ENCODE measurements at places on chromosomes 5 and 9. TPM values are rescaled to one million over a fixed set of nuclear protein-coding genes. Genes with fewer than 3 reads are reported as not detected.

GRCh38 chr9:113531919-113532808, 68.6 kb downstream of the RGS3 start:
- H3K36me3 ChIP-seq: no peaks in the 10 kb centered on the region
- no peak overlapping the region for H3K27ac ChIP-seq
- no peak overlapping the region for H3K4me3 ChIP-seq

- H3K36me3 ChIP-seq: no peaks in the 10 kb centered on the region
- no peaks in the 10 kb centered on the region for H3K4me1 ChIP-seq
- no peak overlapping the region for H3K4me3 ChIP-seq
- DNase-seq: no peak
- no peaks in the 10 kb centered on the region for H3K27me3 ChIP-seq
Observed at GRCh38 chr9:88013607-88014006, 39.3 kb upstream of the CDK20 start.

DNA sequence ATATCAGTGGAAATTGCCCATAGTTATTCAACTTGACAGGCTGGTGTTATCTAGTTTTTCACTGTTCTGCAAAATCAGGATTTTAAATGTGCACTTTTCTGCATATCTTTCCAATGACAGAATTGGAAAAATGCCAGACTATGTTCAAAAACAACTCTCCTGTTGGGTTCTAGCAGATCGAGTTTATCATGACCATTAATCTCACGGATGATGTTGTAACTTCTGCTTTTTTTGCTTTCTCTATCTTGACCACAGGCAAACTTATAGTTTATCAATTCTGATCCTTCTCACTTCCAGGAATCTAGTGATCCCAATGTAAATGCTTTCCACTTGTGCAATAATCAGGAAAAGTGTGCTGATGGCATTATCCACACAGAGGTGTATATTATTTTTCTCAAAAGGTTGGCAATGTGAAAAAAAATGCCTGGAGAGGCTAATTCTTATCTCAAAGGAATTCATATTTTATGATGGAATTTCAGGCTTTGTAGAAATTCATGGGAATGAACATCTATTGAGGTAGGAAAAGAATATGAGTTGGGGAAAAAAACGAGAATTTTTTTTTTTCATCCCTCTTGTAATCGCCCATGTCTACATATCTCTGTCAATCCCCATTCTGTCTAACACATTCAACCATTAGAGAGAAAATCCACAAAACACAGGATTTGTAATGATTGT, 73.6 kb upstream of the DAB2 start:
- no peak overlapping the region for H3K4me3 ChIP-seq
- H3K36me3 ChIP-seq: no peaks in the 10 kb centered on the region
- peak; percentile 12 for DNase-seq
- no peaks in the 10 kb centered on the region for H3K4me1 ChIP-seq

DNA sequence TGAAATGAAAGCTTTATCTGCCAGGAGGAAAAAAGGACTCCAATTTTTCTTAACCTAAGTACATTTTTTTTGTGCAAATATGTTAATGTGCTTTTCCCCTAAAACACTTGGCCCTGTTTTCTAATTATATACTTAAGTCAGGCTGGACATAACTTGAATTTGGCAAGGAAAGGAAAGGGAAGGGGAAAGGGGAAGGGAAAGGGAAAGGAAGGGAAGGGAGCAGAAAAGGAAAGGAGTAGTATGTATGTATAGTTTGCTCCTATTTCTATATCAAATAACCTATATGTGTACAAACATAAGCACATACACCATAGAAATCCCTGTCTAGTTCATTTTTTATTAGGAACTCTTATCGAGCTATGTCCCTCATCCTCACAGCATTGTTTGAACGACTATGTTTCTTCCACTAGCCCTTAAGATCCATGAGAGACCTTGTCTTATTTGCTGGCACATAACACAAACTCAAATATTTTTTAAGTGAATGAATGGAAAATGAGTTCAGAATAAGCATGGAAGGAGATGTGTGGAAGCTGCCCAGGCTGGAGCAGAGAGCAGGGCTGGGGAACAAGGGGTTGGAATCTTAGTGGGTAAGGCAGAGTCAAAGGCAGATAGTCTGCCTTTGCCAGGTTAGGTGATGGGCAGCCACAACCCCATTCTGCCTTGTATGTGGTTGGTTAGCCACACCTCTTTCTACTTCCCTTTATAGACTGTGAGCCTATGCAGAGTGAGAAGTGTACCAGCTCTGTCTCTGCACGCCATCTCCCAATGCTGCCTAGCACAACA, 70.0 kb downstream of the KLHL3 start:
- H3K27me3 ChIP-seq: peaks cover 6% of the 10 kb centered on the region
- H3K4me1 ChIP-seq: no peaks in the 10 kb centered on the region
- DNase-seq: no peak
- no peaks in the 10 kb centered on the region for H3K36me3 ChIP-seq
- H3K4me3 ChIP-seq: no peak overlapping the region

DNA sequence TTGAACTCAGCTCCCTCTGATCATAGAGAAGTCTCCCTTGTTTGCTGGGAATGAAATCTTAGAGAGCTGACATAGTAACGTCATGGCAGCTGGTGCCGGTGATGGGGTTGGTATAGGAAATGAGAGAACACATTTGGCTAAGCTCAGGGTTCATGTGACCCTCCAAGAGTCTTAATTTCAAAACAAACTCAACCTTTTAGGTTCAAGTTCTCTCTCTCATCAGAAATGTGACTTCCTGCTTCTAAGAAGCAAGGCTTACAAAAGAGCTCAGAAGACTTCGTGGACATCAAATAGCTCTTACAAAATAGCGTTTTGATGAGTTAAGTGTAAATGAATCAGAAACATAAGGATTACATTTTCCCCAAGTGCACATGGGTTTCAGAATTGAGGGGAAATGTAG, 97.3 kb downstream of the PAPPA start:
- no peak overlapping the region for H3K27ac ChIP-seq
- H3K4me3 ChIP-seq: no peak overlapping the region
- H3K4me1 ChIP-seq: no peaks in the 10 kb centered on the region
- DNase-seq: no peak

DNA sequence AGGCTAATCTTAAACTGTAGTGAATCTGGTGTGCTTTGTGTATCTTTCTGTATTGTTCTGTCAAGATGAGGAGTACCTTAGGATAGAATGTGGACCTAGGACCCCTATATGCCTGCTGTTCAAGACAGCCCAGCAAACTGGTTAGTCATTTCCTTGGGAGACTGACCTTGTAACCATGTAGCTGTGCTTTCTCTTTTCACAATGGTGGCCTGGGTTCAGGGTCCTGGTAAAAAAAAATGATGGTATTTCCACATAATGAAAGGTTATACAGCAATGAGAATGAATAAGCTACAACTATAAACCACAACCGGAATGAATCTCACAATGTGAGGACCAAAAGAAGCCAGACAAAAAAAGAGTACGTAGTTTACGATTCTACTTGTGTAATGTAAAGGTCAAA, 36.4 kb upstream of the F2RL1 start:
- H3K27ac ChIP-seq: no peak overlapping the region
- no peak overlapping the region for H3K4me3 ChIP-seq
- no peak for DNase-seq

DNA sequence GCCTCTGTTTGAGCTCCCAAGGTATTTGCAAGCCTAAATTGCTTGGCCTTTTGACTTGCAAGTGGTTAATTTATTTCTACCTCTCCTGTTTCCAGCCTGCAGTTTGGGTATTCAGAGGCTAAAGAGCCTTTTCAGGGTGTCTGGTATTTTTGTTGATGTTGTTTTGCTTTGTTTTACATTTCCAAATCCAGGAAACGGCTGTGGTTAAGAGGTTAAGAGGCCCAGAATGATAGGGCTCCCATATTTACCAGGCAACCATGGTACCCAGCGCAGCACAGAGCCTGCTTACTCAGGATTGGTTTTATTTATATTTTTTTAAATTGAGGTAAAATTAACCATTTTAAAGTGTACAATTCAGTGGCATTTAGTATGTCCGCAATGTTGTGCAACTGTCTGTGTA, 92.1 kb downstream of the PDZD2 start:
- H3K4me3 ChIP-seq: no peak overlapping the region
- peaks cover 41% of the 10 kb centered on the region for H3K27me3 ChIP-seq
- no peaks in the 10 kb centered on the region for H3K36me3 ChIP-seq
- DNase-seq: no peak
- H3K27ac ChIP-seq: no peak overlapping the region

DNA sequence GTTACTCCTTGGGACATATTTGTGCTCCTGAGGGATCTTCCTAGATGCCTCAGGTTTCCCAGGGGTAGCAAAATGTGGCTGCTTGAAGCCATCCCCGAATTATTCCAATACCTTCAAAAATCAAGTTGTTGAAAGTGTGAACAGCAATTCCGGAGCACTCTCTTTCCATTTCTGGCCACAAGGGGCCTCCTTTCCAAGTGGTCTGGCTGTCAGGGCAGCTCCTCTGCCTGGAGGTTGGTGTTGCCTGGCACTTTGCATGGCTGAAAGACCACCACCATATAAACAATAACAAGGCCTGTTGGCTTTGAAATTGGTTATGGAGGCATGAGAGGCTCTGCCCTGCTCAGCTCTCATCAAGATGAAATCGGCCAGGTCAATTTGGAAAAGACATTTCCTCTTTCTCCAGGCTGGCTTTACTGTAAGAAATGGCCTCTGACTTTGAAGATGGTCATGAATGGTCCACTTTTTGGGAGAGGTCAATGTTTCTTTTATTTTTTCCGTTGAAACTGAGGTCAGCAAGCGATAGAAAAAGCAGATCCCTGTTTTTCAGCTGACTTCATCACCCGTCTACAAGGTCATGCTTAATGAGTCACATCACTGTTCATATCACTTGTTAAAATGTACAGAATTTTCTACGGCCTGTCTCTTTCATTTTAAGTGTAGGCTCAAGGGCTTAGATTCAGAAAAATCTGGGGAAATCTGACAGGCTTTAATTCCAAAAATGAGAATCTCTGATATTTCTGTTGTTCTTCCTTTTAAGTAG, 481.1 kb upstream of the ZNF608 start:
- no peak overlapping the region for H3K27ac ChIP-seq
- no peaks in the 10 kb centered on the region for H3K36me3 ChIP-seq
- no peaks in the 10 kb centered on the region for H3K4me1 ChIP-seq
- DNase-seq: no peak
- H3K27me3 ChIP-seq: no peaks in the 10 kb centered on the region

DNA sequence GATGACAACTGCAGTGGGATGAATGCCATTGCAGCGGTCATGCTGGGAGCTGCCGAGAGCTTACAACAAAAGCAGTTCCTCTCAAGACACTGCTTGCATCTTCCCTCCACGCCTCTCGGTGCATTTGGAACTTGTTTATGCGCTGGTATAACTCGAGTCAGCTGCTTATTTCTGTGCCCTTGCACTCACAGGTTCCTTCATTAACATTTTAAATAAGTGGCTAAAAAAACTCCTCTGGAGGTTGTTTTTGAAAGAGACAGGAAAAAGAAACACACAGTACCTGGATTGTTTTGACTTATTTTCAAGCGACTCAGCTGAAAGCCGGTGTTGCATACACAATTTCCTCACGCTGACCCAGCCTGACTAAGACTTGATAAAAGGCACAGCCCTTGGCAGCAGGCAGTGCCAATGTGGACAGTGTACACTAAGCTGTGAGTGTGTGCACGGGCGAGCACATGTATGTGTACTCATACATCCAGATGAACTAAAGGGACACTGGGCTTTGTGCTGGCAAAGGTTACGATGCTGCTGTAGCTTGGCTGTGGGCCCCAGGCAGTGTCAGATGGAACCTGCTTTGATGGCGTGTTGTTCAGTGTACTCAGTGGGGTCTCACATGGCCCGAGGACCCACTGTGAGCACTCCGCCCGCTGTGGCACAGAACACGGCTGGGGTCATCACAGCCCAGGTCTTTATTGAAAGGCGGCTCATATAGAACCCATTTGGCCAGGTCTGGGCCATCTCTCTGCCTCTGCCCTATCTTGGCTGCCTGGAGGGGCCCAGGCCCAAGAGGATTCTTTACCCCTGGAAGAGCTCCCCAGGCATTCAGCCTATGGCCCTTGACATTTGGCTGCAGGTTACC, 92.3 kb downstream of the ANKRD33B start:
- no peak for DNase-seq
- no peaks in the 10 kb centered on the region for H3K4me1 ChIP-seq
- no peak overlapping the region for H3K4me3 ChIP-seq
- no peaks in the 10 kb centered on the region for H3K36me3 ChIP-seq

- no peak overlapping the region for H3K4me3 ChIP-seq
- no peaks in the 10 kb centered on the region for H3K4me1 ChIP-seq
- H3K36me3 ChIP-seq: no peaks in the 10 kb centered on the region
- DNase-seq: no peak
- H3K27me3 ChIP-seq: no peaks in the 10 kb centered on the region
Observed at GRCh38 chr5:101284736-101285375, 381.8 kb upstream of the ST8SIA4 start.

DNA sequence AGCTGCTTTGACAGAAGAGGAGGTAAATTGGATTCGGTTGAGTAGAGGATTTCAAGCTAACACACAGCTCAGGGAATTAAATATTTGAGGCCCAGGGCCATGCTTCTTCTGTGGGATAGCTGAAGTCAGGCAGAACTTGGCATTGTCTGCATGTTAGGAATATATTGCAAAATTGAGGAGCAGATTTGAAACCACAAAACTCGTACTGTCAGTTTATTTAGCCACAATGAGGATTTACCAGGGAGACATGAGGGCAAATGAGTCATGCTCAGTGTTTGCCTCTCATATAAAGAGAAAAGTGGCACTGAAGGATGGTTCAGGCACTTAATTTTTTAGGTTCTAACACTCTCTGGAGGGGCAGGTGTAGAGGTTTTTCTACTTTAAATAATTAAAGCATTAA, 83.0 kb upstream of the PRLR start:
- no peak overlapping the region for H3K4me3 ChIP-seq
- H3K27me3 ChIP-seq: no peaks in the 10 kb centered on the region

DNA sequence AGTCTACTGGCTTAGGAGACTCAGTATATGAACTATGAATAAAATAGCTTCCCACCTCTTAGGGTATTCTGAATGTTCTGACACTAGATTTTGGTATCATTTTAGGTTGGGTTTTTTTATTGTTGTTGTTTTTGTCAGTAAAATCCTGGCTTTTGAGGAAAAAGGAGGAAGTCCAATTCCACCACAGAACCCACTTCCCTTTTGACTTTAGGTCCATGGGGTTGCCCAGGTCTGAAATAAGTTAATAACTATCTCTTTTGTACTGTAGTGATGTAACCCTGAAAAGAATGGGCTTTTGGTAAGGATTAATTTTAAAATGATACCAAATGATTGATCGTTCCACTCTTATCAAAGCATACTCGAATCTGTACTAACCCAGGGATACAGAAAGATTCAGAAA, 29.1 kb upstream of the IL12B start:
- no peak for DNase-seq
- no peak overlapping the region for H3K27ac ChIP-seq
- H3K27me3 ChIP-seq: no peaks in the 10 kb centered on the region

- H3K4me3 ChIP-seq: no peak overlapping the region
- no peaks in the 10 kb centered on the region for H3K27me3 ChIP-seq
- H3K36me3 ChIP-seq: peaks cover 88% of the 10 kb centered on the region
- no peak overlapping the region for H3K27ac ChIP-seq
- DNase-seq: no peak
- H3K4me1 ChIP-seq: peaks cover 12% of the 10 kb centered on the region
Observed at GRCh38 chr9:108900176-108900575, 33.7 kb downstream of the ELP1 start.

- H3K4me1 ChIP-seq: peaks cover 12% of the 10 kb centered on the region
- H3K27ac ChIP-seq: no peak overlapping the region
Observed at GRCh38 chr5:129905473-129906176, 1.4 kb downstream of the CHSY3 start.

The IL13 gene
- not detected for total RNA-seq

The DAP gene
- total RNA-seq: 118 TPM

The NR5A1 gene
- 0.40 TPM for total RNA-seq

The PCDHA11 gene
- not detected for total RNA-seq

The IL33 gene
- total RNA-seq: 0.09 TPM

The PRDM9 gene
- 0.47 TPM for total RNA-seq

The CNTFR gene
- not detected for total RNA-seq

The PCDHGB4 gene
- total RNA-seq: not detected

The LHX2 gene
- total RNA-seq: 0.07 TPM
